ENCODE measurements at places on chromosomes 3 and 15. TPM values are rescaled to one million over a fixed set of nuclear protein-coding genes. Genes with fewer than 3 reads are reported as not detected.

DNA sequence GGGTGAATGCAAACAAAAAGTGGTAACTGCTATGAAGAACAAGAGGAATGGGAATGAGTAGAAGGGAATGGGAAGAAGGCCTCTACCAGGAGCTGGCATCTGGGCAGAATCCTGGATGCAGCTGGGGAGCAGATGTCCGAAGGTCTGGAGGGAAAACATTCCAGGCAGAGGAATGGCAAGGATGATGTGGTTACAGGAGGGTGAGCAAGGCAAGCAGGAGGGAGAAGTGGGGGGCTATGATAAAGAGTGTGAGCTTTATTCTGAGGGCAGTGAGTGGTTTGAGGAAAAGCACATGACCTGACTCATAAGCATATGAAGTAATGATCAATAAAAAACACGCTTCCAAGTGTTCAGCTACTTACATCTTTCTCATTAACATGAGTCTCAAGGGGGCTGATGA lies 17.1 kb downstream of the SKIC8 start:
- H3K36me3 ChIP-seq = peaks cover 16% of the 10 kb centered on the region
- H3K4me3 ChIP-seq = no peak overlapping the region
- no peak overlapping the region for H3K27ac ChIP-seq
- no peak for DNase-seq

DNA sequence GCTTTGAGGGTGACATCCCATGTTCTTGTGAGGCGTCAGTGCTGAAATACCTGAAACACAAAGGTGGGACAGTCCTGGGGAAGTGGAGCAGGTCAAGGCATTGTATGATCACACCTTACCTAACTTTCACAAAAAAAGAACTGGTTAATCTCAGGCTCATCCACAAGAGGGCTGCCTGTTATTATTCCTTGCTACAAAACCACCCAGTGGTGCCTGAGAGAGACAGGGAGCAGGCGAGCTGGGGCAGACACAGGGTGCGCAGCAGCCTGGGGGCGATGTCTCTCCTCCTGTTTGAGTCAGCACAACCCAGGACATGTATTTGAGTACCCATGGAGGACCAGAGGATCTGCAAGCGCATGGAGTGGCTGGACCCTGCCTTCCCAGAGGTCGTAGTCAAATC lies 316.8 kb upstream of the ATP10A start:
- H3K27me3 ChIP-seq = no peaks in the 10 kb centered on the region
- no peaks in the 10 kb centered on the region for H3K36me3 ChIP-seq
- H3K4me1 ChIP-seq = no peaks in the 10 kb centered on the region
- no peak overlapping the region for H3K27ac ChIP-seq

GRCh38 chr3:97105989-97106651 lies 291.7 kb downstream of the EPHA6 start:
- H3K27me3 ChIP-seq = no peaks in the 10 kb centered on the region
- H3K27ac ChIP-seq = no peak overlapping the region
- no peak overlapping the region for H3K4me3 ChIP-seq
- no peaks in the 10 kb centered on the region for H3K4me1 ChIP-seq

DNA sequence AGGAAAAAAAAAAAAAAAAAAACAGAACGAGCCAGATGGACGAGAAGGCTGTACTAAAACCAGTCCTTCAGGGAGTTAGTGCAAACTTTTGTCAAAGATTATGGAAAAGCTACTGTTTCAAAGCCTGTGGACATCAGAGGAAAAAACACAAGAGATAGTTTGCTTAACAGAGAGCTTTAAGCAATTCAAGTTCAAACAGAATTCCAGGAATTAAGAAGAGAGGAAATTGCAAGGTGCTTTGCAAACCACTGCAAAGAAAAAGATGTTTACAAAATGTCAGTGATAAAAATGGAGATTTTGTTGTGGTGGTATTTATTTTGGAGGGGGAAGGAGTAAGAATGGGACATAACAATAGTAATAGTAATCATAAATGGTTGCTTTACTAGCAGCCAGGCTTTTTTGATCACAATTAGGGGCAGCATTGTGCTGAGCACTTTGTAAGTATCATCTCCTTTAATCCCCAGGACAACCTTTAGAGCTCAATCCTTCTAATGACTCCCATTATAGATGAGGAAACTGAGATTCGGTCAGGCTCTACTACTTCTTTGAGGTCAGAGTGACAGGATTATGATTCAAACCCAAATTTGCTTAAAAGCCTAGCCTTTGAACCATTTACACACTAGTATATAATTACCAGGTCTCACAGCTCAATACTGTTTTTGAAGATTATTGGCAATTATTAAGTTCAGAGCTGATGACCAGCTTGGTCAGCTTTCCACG lies 22.4 kb upstream of the ARHGEF3 start:
- H3K4me3 ChIP-seq = no peak overlapping the region
- H3K4me1 ChIP-seq = peaks cover 33% of the 10 kb centered on the region
- H3K27me3 ChIP-seq = no peaks in the 10 kb centered on the region
- DNase-seq = no peak
- H3K27ac ChIP-seq = peak overlapping the region; percentile 4
- no peaks in the 10 kb centered on the region for H3K36me3 ChIP-seq

GRCh38 chr3:139447486-139447885 lies 28.8 kb downstream of the RBP2 start:
- H3K4me3 ChIP-seq = no peak overlapping the region
- H3K27me3 ChIP-seq = peaks cover 5% of the 10 kb centered on the region
- H3K36me3 ChIP-seq = no peaks in the 10 kb centered on the region
- DNase-seq = no peak
- no peak overlapping the region for H3K27ac ChIP-seq

DNA sequence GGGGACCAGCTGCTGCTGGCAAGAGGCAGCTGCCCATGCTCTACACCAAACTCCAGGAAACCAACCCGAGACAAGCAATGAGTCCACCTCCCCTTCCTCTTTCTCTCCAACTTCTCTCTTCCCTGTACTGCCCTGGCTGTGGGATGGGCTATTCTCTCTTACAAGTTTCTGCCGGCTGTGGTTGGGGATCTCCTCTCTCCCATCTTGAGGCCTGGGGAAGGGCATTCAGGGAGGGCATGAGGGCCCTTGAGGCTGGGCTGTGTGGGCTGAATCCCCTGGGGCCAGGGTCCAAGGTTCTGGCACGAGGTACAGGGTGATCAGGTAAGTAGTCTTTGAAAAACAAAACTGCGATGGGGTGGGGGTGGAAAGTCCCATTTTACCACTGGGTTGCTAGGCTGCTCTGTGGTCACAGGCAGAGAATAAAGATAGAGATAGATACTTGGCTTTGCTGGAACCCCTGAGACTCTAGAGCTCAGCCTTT lies 32.3 kb upstream of the CTSH start:
- H3K27me3 ChIP-seq = no peaks in the 10 kb centered on the region
- no peaks in the 10 kb centered on the region for H3K36me3 ChIP-seq
- no peak overlapping the region for H3K4me3 ChIP-seq
- DNase-seq = no peak

- H3K36me3 ChIP-seq = peaks cover 2% of the 10 kb centered on the region
- no peak overlapping the region for H3K27ac ChIP-seq
- DNase-seq = no peak
- H3K27me3 ChIP-seq = no peaks in the 10 kb centered on the region
- H3K4me3 ChIP-seq = no peak overlapping the region
Observed at GRCh38 chr3:79473993-79474392, 293.8 kb downstream of the ROBO1 start.

DNA sequence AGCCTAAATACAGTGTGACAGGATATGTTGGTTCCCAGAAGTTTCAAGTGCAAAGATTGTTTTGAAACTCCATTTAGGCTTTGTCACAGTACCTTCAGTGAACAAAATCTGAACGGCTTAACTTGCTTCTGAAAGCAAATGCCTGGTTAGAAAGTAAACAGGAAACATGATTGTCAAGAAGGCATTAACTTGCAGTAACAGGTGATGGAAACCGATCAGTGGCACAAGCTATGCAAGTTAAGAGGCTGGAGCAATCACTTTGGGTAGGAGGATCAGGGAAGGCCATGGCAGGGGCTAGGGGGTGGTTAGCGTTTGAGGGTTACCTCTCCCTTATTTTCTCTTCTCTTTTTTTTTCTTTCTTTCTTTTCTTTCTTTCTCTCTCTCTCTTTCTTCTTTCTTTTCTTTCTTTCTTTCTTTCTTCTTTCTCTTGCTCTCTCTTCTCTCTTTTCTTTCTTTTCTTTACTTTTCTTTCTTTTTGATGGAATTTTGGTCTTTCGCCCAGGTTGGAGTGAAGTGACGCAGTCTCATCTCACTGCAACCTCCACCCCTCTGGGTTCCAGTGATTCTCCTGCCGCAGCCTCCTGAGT lies 2.4 kb downstream of the HYKK start:
- H3K27me3 ChIP-seq = peaks cover 10% of the 10 kb centered on the region
- H3K4me1 ChIP-seq = peaks cover 13% of the 10 kb centered on the region
- no peaks in the 10 kb centered on the region for H3K36me3 ChIP-seq
- H3K27ac ChIP-seq = no peak overlapping the region
- H3K4me3 ChIP-seq = no peak overlapping the region
- DNase-seq = no peak

DNA sequence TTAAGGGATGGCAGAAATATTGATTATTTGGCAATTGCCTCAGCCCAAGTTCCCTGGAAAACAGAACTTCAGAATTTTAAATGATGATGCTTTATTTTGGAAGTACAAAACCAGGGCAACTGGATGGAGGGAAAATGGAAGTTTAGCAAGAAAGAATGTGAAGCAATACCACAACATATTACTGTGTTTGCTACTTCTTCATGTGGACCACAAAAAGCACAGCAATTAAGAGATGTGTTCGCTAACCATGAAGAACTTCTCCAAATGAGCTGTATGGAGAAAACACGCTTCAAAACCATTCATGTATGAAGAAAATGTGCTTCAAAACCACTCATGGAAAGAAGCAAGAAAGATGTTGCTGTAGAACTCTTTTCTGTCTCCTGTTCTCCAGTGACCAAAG lies 64.7 kb upstream of the ARL6 start:
- H3K27me3 ChIP-seq = peaks cover under 1% of the 10 kb centered on the region
- DNase-seq = no peak
- no peak overlapping the region for H3K4me3 ChIP-seq
- no peak overlapping the region for H3K27ac ChIP-seq

DNA sequence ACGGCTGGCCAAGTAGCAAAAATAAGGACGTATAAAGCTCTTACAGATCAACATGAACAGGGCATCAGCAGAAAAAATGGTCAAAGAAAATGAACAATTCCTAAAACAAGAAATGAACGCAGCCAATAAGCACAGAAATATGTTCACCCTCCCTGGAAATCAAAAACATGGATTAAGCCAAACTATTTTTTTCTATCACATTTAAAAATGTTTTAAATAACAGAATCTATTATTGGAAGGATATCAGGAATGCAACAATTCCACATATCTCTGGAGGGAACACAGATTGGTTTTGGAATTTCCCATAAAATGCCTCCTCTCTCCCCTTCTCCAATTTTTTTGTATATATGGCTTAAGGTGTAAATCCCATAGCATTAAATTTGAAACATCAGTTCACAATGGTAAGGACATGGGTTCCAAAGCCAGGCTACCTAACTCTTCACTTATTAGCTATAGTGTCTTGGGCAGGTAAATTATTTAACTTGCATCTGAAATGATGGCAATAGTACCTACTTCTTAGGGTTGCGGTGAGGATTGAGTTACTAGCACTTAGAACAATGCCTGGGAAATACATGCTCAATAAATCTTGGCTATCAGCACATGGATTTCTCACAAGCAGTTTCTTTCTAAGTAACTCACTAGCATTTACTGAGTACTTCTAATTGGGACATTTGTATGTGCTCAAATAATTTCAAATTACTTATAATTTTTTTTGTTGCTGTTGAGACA lies 10.1 kb downstream of the UACA start:
- no peaks in the 10 kb centered on the region for H3K36me3 ChIP-seq
- no peak for DNase-seq
- H3K27me3 ChIP-seq = peaks cover 13% of the 10 kb centered on the region
- H3K4me3 ChIP-seq = no peak overlapping the region
- H3K4me1 ChIP-seq = no peaks in the 10 kb centered on the region

DNA sequence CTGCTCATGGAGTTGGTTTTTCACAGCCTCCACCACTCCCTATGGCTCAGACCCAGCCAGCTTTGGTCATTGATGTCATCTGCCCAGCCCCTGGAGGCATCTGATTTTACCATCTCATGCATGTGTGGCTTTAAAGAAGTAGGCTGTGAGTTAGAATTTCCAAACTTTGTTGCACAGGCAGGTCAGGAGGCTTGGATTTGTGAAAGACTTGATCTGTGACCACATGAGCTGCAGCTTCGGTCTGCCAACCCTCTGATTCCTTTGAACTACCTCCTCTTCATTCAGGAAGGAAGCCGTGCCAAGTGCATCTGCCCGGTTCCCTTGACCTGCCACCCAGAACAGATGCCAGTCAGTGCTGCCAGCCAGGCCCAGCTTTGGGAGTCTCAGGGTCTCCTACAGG lies 9.2 kb downstream of the CTXND1 start:
- no peak overlapping the region for H3K27ac ChIP-seq
- H3K4me1 ChIP-seq = no peaks in the 10 kb centered on the region
- no peak for DNase-seq
- H3K27me3 ChIP-seq = peaks cover 32% of the 10 kb centered on the region
- H3K36me3 ChIP-seq = no peaks in the 10 kb centered on the region

- H3K4me3 ChIP-seq = no peak overlapping the region
- DNase-seq = no peak
- no peak overlapping the region for H3K27ac ChIP-seq
- H3K27me3 ChIP-seq = no peaks in the 10 kb centered on the region
- no peaks in the 10 kb centered on the region for H3K4me1 ChIP-seq
Observed at GRCh38 chr3:181616088-181617070, 95.3 kb upstream of the SOX2 start.

DNA sequence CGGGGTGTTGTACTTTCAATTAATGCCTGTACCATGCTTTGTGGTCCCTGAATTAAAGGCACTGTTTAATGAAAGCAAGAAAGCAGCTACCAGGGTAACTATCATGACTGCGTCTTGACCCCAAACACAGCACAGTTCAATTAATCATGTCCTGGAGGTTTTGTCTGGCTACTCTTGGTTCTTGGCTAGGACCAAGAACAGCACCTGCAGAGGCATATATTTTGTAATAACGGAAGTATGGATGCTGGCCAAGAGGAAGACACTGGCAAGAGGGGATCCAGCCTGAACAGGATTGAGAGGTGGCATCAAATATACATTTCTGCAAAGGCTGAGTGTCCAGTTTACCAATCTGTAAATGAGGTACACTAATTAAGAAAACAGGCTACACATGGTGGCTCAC lies 119.9 kb downstream of the FOXP1 start:
- H3K4me3 ChIP-seq = no peak overlapping the region
- H3K36me3 ChIP-seq = no peaks in the 10 kb centered on the region
- DNase-seq = no peak

- no peak for DNase-seq
- no peaks in the 10 kb centered on the region for H3K36me3 ChIP-seq
- no peaks in the 10 kb centered on the region for H3K4me1 ChIP-seq
- no peak overlapping the region for H3K4me3 ChIP-seq
Observed at GRCh38 chr15:47294765-47295259, 422.5 kb upstream of the SEMA6D start.

Gene CADPS
- not detected for total RNA-seq

Gene AGTR1
- total RNA-seq = not detected

Gene TIMP4
- total RNA-seq = not detected

Gene C3orf20
- total RNA-seq = 0.93 TPM

Gene ALPK3
- total RNA-seq = 0.43 TPM

Gene CFAP20DC
- 0.61 TPM for total RNA-seq

Gene ADGRG7
- total RNA-seq = not detected

Gene LTK
- 0.47 TPM for total RNA-seq

Gene ZDHHC19
- total RNA-seq = not detected

Gene BNC1
- not detected for total RNA-seq

Gene P2RY13
- not detected for total RNA-seq

Gene FSIP1
- 0.31 TPM for total RNA-seq

Measured in natural killer cell treated with Interleukin-12 subunit alpha and Interleukin-12 subunit beta and Interleukin-15 and Interleukin-18, amount 100 ng/mL, for 72 hours (primary cell).